ENCODE measurements at places on chromosomes 4 and X. TPM values are rescaled to one million over a fixed set of nuclear protein-coding genes. Genes with fewer than 3 reads are reported as not detected.

RAB40A gene
- 0.10 TPM for total RNA-seq

LRIT3 gene
- total RNA-seq, result 0.20 TPM

DNA sequence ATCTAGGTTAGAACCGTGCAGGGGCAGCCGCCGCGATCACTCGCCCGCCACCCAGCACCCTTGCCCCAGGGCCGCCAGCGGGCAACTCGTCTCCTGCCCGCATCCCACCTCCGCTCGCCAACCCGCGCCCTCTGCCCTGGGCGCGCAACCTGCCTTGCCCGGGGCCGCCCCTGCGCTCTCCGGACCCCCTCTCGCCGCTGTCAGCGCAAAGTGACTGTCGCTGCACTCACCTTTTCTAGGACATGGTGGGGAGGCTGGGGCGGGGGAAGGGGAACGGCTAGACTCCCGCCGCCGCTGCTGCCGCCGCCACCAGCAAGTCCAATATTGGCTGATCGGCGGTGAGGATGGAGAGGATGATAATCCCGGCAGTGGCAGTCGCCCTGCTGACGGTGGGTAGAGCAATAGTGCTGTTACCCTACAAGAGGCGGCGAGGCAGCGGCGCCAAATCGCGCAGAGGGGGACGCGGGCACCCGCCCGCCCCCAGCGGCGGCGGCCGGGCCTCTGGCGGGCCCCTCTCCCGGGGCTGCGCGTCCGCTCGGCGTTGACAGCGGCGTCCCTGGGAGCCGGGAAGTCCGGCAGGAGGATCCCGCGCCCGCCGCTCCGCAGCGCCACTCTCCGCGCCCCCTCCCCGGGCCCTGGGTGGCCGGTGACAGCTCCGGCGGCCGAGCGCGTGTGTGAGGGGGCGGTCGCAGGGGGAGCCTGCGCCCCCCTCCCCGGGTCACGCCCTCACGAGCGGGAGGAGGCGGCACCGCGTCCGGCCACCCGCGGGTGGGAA is 2.3 kb upstream of the NR3C2 start:
- peak; percentile 30 for DNase-seq

DNA sequence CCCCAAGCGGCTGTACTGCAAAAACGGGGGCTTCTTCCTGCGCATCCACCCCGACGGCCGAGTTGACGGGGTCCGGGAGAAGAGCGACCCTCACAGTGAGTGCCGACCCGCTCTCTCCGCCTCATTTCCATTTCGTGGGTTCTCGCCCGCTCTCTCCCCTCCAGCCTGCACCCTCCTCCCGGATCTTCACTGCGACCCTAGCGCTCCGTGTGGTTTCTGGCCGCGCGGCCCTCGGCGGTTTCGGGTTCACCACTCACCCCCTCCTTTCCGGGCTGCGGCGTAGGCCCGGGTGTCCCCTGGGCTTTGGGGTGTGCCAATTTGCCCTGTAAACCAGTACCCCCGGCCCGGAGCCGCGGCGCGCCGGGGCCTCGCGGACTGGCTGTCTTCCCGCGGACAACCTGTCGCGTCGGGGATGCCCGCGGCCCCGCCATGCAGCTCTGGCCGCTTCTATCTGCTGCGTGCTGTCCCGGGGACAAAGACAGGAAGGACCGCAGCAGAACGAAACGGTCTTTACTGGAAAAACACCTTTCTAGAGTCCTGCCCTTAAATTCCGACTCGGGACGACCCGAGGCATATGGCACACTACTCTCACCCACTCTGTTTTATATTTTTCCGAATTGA is 737 bp downstream of the FGF2 start:
- peak; percentile 9 for DNase-seq

Measured in activated CD4-positive, alpha-beta T cell treated with anti-CD3 and anti-CD28 coated beads, Interleukin-2, amount 10 ng/mL, durations not matched to agents 7 days and 5 days (primary cell).